LHCN-M2 (cell line): ENCODE measurements at places on chromosomes 7 and 10. TPM values are rescaled to one million over a fixed set of nuclear protein-coding genes. Genes with fewer than 3 reads are reported as not detected.

DNA sequence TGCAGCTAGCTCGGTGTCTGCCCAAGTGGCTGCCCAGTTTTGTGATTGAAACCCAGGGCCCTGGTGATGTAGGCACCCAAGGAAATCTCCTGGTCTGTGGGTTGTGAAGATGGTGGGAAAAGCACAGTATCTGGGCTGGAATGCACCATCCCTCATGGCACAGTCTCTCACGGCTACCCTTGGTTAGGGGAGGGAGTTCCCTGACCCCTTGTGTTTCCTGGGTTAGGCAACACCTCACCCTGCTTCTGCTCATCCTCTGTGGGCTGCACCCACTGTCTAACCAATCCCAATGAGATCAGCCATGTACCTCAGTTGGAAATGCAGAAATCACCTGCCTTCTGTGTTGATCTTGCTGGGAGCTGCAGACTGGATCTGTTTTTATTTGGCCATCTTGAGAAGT lies 27.6 kb downstream of the GIMAP4 start:
- no peak for DNase-seq

DNA sequence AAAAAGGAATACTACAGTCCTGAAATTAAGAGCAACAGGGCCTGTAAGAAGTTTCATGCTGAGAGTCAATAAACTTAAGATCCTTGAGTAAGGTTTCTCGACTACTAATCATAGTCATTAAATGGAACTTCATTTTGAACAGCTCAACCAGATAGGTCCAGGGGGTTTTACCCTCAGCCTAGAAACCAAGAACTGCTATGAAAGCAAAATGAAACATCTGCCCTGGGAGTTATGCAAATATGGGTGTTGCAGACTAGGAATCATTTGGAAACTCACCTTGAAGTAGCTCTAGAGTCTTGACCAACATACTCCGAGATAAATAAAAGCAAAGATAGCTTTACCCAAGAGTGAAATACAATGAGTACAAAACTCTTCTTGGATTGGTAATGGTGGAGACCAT lies 128.0 kb downstream of the HGF start:
- no peak for DNase-seq

The ABCC2 gene
- 0.34 and 0.58 TPM in 2 replicates for total RNA-seq

The GHRHR gene
- not detected in 2 replicates for total RNA-seq
